ENCODE measurements at places on chromosomes 6 and 20. TPM values are rescaled to one million over a fixed set of nuclear protein-coding genes. Genes with fewer than 3 reads are reported as not detected.

Gene ZCCHC3
- total RNA-seq: 14.9 TPM

Gene TCF15
- total RNA-seq: 0.13 TPM

Gene SIRPB2
- 0.79 TPM for total RNA-seq

Gene CNR1
- total RNA-seq: 0.07 TPM

Gene WTAP
- total RNA-seq: 96.7 TPM

Gene CST5
- total RNA-seq: not detected

Gene FOXC1
- total RNA-seq: 28.7 TPM

Gene GJA10
- not detected for total RNA-seq

Gene HLA-DOB
- not detected for total RNA-seq

Gene DEFB123
- total RNA-seq: not detected

Gene BMP6
- 203 TPM for total RNA-seq

Gene MRPL14
- total RNA-seq: 45.2 TPM

Gene MED23
- total RNA-seq: 51.1 TPM

Gene GRM1
- under 0.01 TPM for total RNA-seq

Gene POU3F2
- total RNA-seq: not detected

Gene SMLR1
- total RNA-seq: not detected

Gene ULBP1
- 0.43 TPM for total RNA-seq

Gene DCDC2
- total RNA-seq: not detected

Gene POPDC3
- 0.14 TPM for total RNA-seq

Gene RFX6
- not detected for total RNA-seq
